ENCODE measurements at places on chromosomes 2 and 18. TPM values are rescaled to one million over a fixed set of nuclear protein-coding genes. Genes with fewer than 3 reads are reported as not detected.

The PLA2R1 gene
- total RNA-seq = 14.1 TPM

The SLC4A5 gene
- total RNA-seq = under 0.01 TPM

The MROH2A gene
- total RNA-seq = not detected

The TMEM163 gene
- total RNA-seq = not detected

The ASAP2 gene
- total RNA-seq = 33.3 TPM

All from smooth muscle cell of trachea (primary cell).